ENCODE measurements at places on chromosomes 3 and 15.
A peak's percentile ranks its signal among the peaks of the same experiment; 100 is the strongest.

DNA sequence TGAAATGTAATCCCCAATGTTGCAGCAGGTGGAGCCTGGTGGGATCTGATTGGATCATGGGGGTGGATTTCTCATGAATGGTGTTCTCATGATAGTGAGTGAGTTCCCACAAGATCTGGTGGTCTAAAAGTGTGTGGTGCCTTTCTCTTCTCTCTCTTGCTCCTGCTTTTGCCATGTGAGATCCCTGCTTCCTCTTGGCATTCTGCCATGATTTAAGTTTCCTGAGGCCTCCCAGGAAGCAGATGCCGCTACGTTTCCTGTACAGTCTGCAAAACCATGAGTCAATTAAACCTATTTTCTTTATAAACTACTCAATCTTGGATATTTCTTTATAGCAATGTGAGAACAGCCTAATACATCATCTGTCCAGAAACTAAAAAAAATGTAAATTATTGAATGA lies 298.3 kb downstream of the MEX3B start:
- no peak overlapping the region for H3K4me3 ChIP-seq
- no peak overlapping the region for H3K27ac ChIP-seq
- no peaks in the 10 kb centered on the region for H3K27me3 ChIP-seq

DNA sequence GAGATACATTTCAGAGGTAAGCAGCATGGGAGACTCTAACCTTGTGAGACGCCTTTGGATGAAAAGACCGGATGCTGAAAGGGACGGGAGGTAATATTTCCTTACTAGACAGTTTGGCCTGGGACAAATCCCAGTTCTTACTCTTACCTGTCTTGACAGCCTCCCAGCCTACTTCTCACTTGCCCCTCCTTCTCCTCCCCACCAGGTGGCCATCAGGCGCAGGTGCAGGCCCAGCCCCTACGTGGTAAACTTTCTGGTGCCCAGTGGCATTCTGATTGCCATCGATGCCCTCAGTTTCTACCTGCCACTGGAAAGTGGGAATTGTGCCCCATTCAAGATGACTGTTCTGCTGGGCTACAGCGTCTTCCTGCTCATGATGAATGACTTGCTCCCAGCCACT lies 6.3 kb downstream of the HTR3D start:
- H3K27ac ChIP-seq = no peak overlapping the region
- H3K4me1 ChIP-seq = no peaks in the 10 kb centered on the region
- H3K36me3 ChIP-seq = no peaks in the 10 kb centered on the region
- no peaks in the 10 kb centered on the region for H3K27me3 ChIP-seq

DNA sequence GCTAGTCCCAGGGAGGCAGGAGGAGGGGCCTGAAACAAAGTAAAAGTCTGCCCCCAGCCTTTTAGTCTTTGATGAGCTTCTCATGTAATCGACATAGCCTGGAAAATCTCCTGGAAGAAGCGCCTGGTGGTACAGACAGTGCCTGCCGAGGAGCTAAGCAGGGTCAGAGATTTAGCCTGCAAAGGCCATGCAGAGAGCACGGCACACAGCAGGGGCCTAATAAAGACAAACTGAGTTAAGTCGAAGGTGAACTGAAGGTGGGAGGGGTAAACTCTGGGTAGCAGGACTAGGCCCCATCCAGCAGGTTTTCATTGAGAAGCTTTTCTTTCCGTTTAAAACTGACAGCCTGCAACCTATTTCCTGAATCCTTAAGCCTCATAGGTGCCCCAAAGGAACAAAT lies 115.5 kb upstream of the ABHD17C start:
- DNase-seq = peak; percentile 3
- H3K27me3 ChIP-seq = no peaks in the 10 kb centered on the region
- peaks cover 3% of the 10 kb centered on the region for H3K4me1 ChIP-seq
- no peaks in the 10 kb centered on the region for H3K36me3 ChIP-seq
- no peak overlapping the region for H3K27ac ChIP-seq
- no peak overlapping the region for H3K4me3 ChIP-seq

DNA sequence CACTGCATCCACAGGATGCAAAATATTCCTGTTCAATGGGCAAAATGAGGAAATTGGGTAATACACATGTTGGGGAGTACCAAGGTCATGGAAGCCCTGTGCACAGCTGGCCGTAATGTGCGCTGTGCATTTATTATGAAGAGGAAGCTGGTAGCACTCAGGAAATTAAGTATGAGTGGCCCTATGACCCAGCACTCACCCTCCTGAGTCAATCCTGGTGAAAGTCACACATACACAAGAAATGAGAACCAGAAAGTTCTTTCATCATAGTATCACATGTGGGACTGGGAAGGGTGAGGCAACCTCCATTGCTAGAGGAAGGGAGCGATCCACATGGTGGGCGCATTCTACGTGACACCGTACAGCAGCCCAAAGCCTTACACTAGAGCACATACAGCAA lies 11.4 kb upstream of the PRR20G start:
- no peak overlapping the region for H3K27ac ChIP-seq
- H3K27me3 ChIP-seq = no peaks in the 10 kb centered on the region
- no peak overlapping the region for H3K4me3 ChIP-seq
- no peaks in the 10 kb centered on the region for H3K36me3 ChIP-seq
- peaks cover 2% of the 10 kb centered on the region for H3K4me1 ChIP-seq

- no peaks in the 10 kb centered on the region for H3K27me3 ChIP-seq
- no peaks in the 10 kb centered on the region for H3K36me3 ChIP-seq
- no peak for DNase-seq
- no peak overlapping the region for H3K4me3 ChIP-seq
- H3K27ac ChIP-seq = peak overlapping the region; percentile 37
These were observed 87.2 kb upstream of the TBL1XR1 start for GRCh38 chr3:177284383-177284881.

- no peak for DNase-seq
- H3K27me3 ChIP-seq = no peaks in the 10 kb centered on the region
- H3K4me1 ChIP-seq = peaks cover 62% of the 10 kb centered on the region
- no peak overlapping the region for H3K4me3 ChIP-seq
These were observed 10.5 kb downstream of the CSK start for GRCh38 chr15:74792227-74793016.

Data from upper lobe of left lung (tissue), 6 donors.